Activated naive CD8-positive, alpha-beta T cell treated with anti-CD3 and anti-CD28 coated beads, Interleukin-2, amount 50 U/mL, for 16 hours (primary cell): ENCODE measurements at places on chromosomes 3 and 15.

DNA sequence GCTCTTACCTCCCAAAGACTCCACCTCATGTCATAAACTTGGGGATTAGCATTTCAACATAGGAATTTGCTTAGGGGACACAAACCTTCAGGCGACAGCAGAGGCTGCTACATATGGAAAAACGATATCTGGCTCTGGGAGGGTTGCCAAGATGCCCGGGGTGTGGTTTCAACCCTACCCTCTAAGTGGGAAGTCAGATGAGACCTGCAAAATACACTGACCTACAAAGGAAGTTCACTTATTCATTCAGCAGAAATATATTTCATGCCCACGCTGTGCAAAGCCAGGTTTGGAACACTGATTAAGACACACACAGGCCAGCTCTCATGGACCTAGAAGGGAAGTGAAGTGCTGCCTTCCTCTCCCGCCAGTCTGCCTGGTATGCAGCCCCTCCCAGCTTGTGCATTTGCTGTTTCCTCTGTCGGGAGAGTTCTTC lies 239.3 kb downstream of the FEZF2 start:
- DNase-seq = no peak

- DNase-seq = no peak
These were observed 16.9 kb upstream of the RBPMS2 start for GRCh38 chr15:64792282-64792681.

DNA sequence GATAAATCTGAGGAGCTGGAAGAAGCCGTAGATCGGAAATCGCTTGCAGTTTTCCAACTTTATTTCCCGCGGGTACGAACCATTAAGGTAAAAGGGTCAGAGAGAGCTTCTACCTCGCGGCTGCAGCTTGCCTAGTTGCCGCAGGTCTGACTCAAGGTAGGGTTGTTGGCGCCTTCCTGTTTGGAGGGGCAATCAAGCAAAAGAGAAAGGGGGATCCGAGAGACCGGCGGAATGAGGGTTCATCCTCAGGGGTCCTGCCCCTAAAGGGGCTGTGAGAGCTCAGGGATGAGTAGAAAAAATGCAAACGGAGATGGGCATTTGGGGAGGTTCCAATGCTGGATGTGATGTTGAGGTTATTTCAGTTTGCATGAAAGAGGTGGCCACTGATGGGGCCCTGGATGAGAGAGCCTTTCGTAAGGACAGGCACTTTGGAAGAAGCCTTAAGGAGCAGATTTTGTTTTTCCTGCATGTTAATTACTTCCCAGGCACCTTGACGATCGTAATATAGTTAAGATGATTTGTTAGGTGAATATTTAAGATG lies 265.4 kb downstream of the CGGBP1 start:
- DNase-seq = no peak

GRCh38 chr3:139522421-139522820 lies 17.1 kb downstream of the RBP1 start:
- no peak for DNase-seq

DNA sequence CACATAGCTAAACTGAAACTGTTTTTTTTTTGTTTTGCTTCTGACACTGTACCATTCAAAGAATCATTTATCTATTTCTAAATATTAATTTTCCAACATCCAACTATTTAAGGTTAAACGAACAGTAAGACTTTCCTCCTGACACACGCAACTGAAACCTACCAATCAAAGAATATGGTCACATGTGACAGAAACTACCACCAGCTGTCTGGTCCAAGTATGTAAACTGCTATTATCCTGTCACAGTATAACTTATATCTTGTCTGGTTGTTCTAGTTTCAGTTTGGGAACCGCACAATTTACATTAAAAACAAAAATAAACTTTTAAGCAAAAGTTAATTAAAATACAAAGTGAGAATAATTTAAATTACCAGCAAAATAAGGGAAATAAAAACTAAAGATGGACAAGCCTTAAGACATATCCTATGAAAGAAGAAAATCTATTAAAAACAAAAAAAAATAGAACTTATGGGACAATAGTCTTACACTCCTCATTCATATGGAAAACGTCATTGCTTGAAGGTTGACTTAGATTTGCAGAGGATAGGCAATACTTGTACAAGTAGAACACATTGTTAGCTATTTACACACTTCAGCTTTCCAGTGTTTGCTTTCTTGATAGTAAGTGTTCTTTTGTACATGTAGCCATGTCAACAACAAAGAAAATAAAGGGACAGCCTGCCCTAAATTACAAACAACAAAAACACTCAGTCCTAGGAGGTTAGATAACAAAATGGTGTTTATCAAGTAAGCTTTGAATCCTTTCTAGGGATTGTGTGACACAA lies 26.8 kb upstream of the CHRM5 start:
- no peak for DNase-seq

DNA sequence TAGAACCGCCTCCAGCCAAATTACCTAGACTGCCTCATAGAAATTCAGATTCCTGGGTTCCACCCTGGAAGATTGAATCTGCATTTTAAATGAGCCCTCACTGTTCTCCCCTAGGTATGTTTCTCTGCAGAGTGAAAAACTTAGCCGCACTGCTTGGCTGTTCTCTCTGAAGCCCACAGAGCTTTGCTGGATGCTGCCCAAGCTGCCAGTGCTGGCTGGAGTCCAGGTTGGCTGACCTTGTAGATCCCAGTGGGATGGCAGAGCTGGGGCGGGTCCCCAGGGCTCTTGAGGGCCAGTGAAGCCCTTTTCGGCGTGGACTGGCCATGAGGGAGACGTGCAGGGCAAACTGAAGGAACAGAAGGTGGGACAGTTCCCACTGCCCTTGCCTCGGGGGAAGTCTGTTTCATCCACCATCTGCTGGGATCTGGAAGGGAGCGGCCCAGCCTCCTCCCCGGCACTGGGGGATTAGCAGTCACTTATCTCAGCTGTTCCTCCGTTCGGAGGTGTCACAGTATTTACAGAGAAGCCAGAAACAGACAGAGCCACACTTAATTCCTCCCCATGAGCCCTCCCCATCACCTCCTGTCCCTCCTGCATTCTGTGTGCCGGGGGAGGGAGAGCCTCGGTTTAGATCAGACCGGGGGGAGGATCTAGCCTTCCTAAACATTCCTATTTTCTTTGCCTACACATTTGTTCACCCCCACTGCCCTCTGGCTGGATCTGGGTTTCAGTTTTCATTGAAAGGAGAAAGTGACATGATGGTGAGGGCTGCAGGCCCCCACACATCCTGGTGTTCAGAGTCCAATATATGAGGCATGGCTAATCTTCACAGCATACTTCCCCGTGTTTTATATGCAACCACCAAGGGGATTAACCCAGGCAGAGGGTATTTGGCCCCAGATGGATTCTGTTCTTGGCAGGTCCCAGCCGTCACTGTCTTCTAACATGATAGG lies 4.1 kb upstream of the ACTC1 start:
- DNase-seq = no peak
